ENCODE measurements at places on chromosomes 16 and 17. TPM values are rescaled to one million over a fixed set of nuclear protein-coding genes. Genes with fewer than 3 reads are reported as not detected.

- peaks cover 48% of the 10 kb centered on the region for H3K36me3 ChIP-seq
- no peak for DNase-seq
- H3K27ac ChIP-seq = no peak overlapping the region
- H3K4me3 ChIP-seq = no peak overlapping the region
- H3K27me3 ChIP-seq = no peaks in the 10 kb centered on the region
Measured at GRCh38 chr17:4007346-4008081, 43.3 kb upstream of the ATP2A3 start.

- H3K4me1 ChIP-seq = no peaks in the 10 kb centered on the region
- no peak for DNase-seq
- no peaks in the 10 kb centered on the region for H3K27me3 ChIP-seq
- no peak overlapping the region for H3K27ac ChIP-seq
Measured at GRCh38 chr16:69937465-69937951, 13.6 kb upstream of the CLEC18A start.

GRCh38 chr17:6547336-6547735 lies 9.0 kb downstream of the PITPNM3 start:
- no peak for DNase-seq
- H3K4me3 ChIP-seq = no peak overlapping the region
- H3K27ac ChIP-seq = no peak overlapping the region
- no peaks in the 10 kb centered on the region for H3K27me3 ChIP-seq
- H3K4me1 ChIP-seq = no peaks in the 10 kb centered on the region

DNA sequence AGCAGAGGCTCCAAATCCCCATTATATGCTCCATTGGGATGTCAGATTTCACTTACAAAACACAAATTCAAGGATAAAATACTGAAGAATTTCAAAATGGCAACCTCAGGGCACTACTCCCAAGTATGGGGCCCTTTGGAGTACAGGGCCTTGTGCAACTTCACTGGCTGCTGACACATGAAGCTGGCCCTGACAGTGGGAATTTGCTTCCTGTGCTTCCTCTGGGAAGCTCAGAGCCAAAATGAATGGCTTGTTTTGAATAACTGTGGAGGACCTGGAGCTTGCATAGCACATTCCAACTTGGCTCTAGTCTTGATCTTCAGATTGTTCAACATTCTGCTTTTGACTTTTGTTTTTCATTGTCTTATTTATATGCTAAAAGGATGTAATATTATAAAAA lies 52.3 kb upstream of the HNF1B start:
- no peak overlapping the region for H3K27ac ChIP-seq
- H3K4me1 ChIP-seq = peaks cover 4% of the 10 kb centered on the region
- no peaks in the 10 kb centered on the region for H3K27me3 ChIP-seq

NR1D1 gene
- 2.6 TPM for total RNA-seq

SRCIN1 gene
- total RNA-seq = 10.8 TPM

OR4D1 gene
- total RNA-seq = 0.08 TPM

SOCS3 gene
- total RNA-seq = 45.7 TPM
